ENCODE measurements at places on chromosomes 3 and 15.
A peak's percentile ranks its signal among the peaks of the same experiment; 100 is the strongest.

- DNase-seq, result no peak
Observed at GRCh38 chr15:44286814-44287452, 1.6 kb upstream of the GOLM2 start.

GRCh38 chr3:179729086-179729485 lies 76.2 kb downstream of the USP13 start:
- DNase-seq, result no peak

DNA sequence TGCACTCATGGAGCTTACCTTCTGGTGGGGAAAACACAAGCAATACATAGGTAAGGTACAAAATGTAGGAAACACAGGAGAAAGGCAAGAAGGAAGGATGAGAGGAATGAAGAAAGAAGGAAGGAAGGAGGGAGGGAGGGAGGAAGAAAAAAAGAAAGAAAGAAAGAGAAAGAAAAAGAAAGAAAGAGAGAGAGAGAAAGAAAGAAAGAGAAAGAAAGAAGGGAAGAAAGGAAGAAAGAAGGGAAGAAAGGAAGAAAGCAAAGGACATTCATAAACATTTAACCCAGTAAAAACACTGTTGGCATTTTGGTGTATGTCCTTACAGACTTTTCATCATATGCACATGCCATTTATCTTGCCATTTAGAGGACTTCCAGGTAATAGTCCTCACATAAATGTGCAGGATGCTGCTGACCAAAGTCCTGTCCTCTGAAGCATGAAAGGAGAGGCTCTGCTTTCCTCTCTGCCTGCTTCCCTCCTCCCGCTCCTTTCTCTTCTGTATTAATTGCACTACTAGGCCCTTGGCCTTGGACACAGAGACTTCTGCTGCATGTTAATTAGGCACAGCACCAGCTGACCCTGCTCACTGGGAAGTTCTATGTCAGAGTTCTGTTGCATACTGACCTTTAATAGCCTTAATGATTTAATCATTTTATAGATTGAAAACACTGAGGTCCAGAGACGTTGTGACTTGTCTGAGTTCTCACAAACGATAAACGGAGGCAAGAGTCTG lies 29.7 kb upstream of the NDUFB4 start:
- no peak for DNase-seq

GRCh38 chr3:123789760-123790159 lies 94.4 kb downstream of the MYLK start:
- no peak for DNase-seq

DNA sequence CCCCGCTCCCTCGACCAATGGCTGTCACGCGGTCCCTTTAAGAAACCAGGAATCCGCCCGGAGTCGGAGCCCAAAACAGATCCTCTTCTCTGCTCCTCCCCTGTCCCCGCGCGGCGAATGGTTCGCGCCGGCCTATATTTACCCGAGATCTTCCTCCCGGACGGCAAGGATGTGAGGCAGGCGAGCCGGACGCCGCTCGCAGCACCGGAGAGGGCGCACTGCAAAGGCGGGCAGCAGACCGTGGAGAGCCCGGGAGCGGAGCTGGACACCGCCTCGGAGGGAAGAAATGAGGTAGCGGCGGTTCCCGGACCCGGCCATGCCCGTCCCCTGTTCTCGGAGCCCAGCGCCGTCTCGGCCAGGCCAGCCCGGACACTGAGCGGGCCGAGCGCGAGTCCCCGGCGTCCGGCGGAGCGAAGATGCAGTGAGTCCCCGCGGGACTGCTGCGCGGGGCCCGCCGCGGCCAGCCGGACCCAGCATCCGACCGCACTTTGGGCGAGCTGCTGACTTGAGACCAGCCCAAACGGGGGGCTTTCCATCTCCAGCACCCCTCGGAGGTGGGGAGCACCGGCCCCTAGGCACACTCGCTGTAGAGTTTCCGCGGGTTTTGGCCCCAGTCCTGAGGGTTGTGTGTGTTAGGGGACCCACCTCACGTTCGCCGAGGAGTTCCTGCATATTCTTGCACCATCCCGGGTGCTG lies at the start of gene FAM43A:
Gene FAM43A, plus strand, starts transcription at position 166 of the 696 bp plus-strand sequence. CDS start 944 bp downstream, outside the sequence.
- peak; percentile 93 for DNase-seq

- no peak for DNase-seq
Observed at GRCh38 chr15:61318802-61319525, 89.9 kb upstream of the RORA start.

GRCh38 chr3:122103821-122104514 lies 48.8 kb downstream of the CD86 start:
- no peak for DNase-seq

DNA sequence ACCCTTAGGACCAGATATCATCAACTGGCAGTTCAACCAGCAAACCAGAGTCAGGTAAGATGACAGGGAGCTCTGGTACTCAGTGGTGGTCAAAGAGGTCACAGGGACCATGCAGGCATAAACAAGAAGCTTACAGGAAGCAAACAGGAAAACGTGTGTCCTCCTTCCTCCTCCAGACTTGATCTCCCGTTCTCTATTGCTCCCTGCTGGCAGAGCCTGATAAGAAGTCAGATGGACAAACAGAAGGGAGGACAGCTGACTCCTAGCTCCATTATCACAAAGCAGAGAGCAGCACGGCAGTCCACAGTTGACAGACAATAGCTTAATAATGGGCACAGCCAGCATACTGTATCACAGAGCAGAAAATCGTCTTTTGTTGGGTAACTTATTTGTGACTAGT lies 156.5 kb upstream of the SLC2A2 start:
- DNase-seq, result no peak

DNA sequence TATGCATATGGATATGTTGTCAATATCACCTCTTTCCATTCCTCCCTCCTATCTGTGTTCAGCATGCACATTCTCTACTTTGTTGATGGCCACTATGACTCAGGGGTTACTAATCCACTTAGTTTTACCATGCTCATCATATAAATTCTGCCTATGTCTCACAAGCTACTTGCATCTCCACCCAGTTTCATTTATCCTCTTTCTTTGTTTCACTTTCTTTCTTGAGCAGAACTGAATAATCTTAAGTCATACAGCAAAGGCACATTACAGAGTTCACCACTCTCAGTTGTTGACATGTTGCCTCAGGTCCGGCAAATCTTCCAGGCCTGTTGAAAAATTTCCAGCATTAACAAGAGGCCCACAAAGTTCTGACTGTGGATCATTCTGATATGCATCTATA lies 71.5 kb downstream of the SSR3 start:
- no peak for DNase-seq

DNA sequence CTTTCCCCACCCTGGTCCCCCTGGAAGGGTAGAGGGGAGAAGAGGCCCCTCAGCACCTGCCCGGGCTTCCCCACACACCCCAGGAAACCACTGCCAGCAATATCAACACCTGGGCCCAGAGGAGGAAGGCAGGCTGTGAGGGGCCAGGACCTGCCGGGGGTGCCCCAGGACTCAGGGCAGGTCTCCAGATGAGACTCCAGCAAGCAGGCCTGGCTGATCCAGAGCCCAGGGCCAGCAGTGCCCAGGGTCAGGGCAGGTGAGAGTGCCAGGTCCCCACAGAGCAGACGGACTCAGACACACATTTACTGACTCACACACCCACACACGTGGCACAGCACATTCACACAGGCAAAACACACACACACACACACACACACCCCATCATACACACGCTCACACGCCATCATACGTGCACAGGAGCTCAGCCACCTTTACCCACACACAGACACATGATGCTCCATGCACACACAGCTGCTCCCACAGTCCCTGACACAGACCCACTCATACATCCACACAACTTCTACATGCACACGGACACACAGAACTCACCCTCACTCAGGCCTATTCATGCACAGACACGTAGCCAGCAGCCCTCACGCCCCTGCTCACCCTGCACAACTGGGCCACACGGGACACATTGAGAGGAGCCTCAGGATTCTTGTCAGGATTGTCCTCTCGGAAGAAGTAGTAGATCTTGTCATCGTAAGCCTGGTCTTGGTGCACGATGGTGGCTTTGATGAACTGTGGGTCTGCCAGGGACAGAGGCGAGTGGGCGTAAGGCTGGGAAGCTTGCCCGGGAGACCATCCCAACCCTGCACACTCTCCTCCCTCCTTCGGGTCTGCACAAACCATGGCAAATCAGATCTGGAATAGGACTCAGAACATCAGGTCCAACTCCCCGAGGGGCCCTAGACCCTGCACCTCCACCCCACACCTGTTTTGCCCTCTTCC lies 17.5 kb downstream of the SEMA7A start:
- DNase-seq, result no peak

GRCh38 chr3:25817638-25818037 lies 27.7 kb downstream of the OXSM start:
- no peak for DNase-seq

- DNase-seq, result no peak
Observed at GRCh38 chr3:52004163-52004787, 8.6 kb upstream of the RPL29 start.

GRCh38 chr15:79206940-79207339 lies 75.6 kb upstream of the ANKRD34C start:
- no peak for DNase-seq

DNA sequence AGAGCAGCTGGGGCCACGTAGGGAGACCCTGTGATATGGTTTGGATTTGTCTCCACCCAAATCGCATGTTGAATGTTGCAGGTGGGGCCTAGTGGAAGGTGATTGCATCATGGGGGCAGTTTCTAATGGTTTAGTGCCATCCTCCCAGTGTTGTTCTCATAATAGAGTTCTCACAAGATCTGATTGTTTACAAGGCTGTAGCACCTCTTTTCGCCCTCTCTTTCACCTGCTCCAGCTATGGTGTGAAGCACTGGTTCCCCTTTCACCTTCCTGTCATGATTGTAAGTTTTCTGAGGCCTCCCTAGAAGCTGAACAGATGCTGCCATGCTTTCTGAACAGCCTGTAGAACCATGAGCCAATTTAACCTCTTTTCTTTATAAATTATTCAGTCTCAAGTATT lies 198.9 kb upstream of the CBLB start:
- DNase-seq, result no peak

- DNase-seq, result no peak
Observed at GRCh38 chr15:55434989-55435825, 26.9 kb downstream of the PIERCE2 start.

DNA sequence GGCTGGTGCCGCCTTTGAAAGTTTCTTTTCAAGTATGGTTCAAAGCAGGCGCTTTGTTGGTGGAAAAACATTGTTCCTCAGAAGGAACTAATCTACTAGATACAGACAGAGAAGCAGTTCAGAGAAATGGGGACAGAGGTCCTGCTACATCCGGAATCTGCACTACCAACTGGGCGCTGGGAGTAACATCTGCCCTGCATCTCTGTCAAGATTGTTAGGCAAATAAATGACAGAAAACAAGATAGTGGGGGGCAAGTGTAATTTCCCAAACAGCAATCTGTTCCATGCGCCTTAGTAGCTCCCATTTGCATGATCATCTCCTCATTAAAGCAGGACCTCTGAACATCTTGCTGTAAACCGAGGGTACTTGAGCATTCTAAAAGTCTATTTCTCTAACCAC lies 17.4 kb downstream of the TLE3 start:
- no peak for DNase-seq

DNA sequence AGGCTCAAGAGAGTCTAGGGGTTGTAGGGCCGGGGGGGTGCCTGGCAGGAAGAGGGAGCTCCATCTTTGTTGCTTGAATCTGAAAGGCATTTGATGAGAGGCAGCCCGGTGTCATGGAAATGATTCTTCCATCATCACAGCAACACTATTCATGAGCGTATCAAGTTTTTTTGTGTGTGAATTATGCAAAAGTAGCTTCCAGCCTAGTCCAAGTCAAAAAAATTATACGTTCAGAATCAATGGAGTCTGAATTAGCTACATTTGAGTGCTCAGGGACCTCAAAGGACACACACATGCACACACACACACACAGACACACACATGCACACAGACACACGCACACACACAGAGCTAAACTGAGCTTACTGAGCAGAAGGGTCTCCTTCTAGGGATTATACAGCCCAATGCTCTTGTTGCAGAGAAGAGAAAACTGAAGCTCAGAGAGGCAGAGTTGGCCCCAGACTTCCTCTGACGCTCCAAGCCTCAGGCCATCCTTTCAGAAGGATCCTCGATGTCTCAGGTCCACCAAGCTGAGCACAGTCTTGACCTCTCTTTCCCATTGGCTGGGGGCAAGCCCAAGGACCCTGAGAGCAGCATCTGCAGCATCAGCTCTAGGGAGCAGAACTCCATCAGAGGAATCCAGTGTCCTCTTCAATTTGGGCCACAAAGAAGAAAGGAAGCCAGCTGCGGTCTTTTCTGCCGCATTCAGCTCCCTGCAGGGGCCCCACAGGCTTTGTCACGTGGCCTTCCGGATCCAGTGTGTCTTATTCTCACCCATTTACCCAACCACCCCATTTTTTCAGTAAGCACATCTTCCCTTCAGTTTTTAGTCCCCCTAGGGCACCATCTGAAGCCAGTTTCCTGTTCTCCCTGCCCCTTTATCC lies 228.0 kb downstream of the UACA start:
- DNase-seq, result no peak

DNA sequence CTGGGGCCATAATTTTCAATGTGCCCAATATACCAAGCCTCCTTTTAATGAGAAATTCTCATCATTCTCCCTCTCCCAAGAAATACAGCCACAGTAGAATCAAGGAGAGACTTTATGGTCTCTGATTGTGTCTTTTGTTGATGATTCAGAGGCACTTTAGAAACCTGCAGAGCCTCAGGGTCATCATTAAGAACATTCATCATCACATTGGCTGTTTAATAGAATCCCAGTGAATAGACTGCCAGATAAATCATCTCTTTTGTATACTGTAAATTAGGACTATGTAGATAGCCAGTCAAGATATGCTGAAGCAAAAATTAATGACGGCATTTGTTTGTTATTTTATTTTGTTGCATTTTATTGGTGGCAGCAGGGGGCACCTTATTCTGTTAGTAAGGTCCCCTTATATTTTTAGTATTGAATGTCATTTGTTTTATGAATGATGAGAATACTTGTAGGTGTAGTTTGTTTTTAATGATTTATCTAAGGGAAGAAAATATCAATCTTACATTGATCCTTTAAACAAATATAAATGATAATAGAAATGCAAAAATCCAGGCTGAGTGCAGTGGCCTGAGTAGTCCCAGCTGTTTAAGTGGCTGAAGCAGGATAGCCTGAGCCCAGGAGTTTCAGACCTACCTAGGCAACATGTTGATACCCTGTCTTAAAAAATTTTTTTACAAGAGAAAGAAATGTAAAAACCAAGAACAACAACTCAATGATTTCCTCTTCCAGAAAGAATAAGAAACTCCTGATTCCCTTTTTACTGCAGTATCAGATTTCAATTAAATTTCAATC lies 138.8 kb downstream of the ZBBX start:
- no peak for DNase-seq

- no peak for DNase-seq
Observed at GRCh38 chr3:16439848-16440708, 73.4 kb downstream of the RFTN1 start.

- DNase-seq, result no peak
Observed at GRCh38 chr15:88057836-88058235, 198.7 kb downstream of the NTRK3 start.

DNA sequence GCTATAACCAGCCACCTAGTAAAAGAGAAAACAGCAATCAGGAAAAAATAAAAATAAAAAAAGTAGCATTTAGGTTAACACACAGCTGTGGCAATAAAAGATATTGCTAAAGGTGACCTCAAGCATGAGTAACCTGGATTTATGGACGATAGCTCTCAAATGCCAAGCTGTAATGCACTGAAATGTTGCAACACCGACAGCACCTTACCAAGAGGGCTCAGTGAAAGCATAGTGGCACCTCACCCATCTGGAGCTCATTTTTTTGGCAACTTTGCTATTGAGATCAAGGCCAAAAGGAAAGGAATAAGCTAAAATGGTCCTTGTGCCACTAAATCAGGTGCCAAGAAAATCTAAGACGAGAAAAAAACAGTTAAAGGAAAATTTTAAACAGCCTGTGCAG lies 2.5 kb downstream of the HACD2 start:
- no peak for DNase-seq
